MCF 10A (cell line): ENCODE measurements at places on chromosomes 5 and 9. TPM values are rescaled to one million over a fixed set of nuclear protein-coding genes. Genes with fewer than 3 reads are reported as not detected.
A peak's percentile ranks its signal among the peaks of the same experiment; 100 is the strongest.

DNA sequence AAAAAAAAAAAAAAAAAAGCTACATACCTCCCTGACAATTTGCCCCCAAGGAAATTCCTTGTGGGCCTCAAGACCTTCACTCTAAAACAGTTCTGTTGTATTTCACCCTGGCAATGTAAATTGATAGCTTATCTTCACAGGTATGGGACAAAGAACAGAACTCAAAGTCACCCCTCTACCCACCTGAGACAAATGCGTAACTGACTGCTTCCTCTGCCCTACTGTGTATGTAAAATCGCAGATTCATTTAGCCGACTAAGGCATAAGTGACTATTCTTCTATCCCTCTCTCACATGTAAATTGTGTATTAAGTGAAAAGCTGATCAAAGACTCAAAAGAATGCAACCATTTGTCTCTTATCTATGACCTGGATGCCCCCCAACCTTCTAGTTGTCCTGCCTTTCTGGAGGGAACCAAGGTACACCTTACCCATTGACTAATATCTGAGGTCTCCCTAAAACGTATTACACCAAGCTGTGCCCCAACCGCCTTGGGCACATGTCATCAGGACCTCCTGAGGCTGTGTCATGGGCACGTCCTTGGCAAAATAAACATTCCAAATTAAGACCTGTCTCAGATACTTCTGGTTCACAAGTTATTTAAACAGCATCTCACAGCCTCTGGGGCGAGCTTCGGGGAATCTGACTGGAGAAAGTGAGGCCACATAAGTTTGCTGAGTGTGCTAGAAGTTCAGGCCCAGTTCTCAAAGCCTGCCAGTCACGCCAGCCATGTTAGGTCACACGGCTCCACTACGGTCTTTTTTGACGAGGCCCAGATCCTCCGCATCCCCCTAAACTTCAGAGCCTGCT, 954 bp downstream of the TBCA start:
- H3K36me3 ChIP-seq: peaks cover 44% of the 10 kb centered on the region
- peaks cover 40% of the 10 kb centered on the region for H3K4me1 ChIP-seq
- H3K27me3 ChIP-seq: no peaks in the 10 kb centered on the region
- H3K27ac ChIP-seq: peak overlapping the region; percentile 98

- no peaks in the 10 kb centered on the region for H3K4me1 ChIP-seq
- H3K27ac ChIP-seq: no peak overlapping the region
- no peaks in the 10 kb centered on the region for H3K36me3 ChIP-seq
- DNase-seq: no peak
Measured at GRCh38 chr9:138052635-138053320, 175.2 kb downstream of the CACNA1B start.

DNA sequence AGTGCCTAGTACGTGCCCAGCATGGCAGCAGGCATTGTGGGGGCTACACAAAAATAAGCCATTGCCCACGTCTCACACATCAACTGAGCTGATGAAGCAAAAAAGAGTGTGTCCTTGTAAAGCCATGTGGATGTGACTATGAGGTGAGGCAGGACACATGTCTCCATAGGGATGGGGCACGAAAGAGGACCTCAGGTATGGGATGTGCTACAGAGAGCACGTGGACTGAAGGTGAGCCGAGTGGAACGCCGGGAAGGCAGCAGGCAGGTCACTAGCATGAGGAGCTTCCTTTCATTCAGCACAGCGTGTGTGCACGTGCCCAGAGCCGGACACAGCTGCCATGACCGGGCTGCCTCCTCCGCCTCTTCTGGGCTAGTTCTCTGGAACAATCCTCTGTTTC, 429.8 kb downstream of the SPOCK1 start:
- H3K36me3 ChIP-seq: no peaks in the 10 kb centered on the region
- no peak overlapping the region for H3K27ac ChIP-seq
- DNase-seq: no peak
- H3K4me1 ChIP-seq: peaks cover 19% of the 10 kb centered on the region
- no peaks in the 10 kb centered on the region for H3K27me3 ChIP-seq
- no peak overlapping the region for H3K4me3 ChIP-seq

- peaks cover 71% of the 10 kb centered on the region for H3K36me3 ChIP-seq
- DNase-seq: peak; percentile 73
- H3K27me3 ChIP-seq: no peaks in the 10 kb centered on the region
Measured at GRCh38 chr5:16456103-16456832, 9.3 kb downstream of the ZNF622 start.

- no peak overlapping the region for H3K27ac ChIP-seq
- H3K27me3 ChIP-seq: no peaks in the 10 kb centered on the region
- no peaks in the 10 kb centered on the region for H3K36me3 ChIP-seq
- H3K4me3 ChIP-seq: no peak overlapping the region
- peak; percentile 58 for DNase-seq
Measured at GRCh38 chr5:68134033-68134668, 81.4 kb upstream of the PIK3R1 start.

DNA sequence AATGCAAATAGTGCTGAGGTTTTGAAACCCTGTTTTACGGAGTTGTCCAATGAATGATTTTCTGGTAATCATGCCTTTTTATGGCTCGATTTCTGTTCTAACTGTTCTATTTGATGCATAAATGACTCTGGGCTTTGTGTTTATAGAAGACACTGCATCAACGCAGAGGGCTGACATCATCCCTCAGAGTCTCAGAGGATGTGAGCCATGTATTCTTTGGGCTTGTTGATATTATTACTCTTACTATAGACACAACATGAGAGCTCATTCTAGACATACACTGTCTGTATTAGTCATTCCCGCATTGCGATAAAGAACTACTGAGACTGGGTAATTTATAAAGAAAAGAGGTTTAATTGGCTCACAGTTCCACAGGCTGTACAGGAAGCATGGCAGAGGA, 31.6 kb downstream of the CDH6 start:
- no peaks in the 10 kb centered on the region for H3K4me1 ChIP-seq
- no peaks in the 10 kb centered on the region for H3K27me3 ChIP-seq
- DNase-seq: no peak
- H3K4me3 ChIP-seq: no peak overlapping the region
- H3K36me3 ChIP-seq: no peaks in the 10 kb centered on the region

DNA sequence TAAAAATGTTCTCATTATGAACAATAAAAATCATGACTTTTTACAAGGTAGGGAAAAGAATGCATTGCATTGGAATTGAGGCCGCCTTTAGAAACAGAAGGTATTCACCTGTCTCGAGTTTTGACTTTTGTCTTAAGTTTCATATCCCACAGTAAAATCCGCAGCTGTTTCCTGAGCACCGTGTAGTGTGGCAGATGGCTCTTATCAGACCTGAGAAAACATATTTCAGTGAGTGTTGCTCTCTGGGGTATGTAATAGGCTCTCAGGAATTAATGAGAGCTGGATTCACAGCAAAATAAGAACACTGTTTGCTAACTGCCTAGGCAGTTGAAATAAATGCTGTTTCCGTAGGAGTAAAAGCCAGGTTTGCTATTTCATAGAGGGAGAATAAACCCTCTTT, 221.4 kb downstream of the CFAP90 start:
- no peak overlapping the region for H3K27ac ChIP-seq
- H3K4me1 ChIP-seq: no peaks in the 10 kb centered on the region
- no peak for DNase-seq
- no peak overlapping the region for H3K4me3 ChIP-seq

DNA sequence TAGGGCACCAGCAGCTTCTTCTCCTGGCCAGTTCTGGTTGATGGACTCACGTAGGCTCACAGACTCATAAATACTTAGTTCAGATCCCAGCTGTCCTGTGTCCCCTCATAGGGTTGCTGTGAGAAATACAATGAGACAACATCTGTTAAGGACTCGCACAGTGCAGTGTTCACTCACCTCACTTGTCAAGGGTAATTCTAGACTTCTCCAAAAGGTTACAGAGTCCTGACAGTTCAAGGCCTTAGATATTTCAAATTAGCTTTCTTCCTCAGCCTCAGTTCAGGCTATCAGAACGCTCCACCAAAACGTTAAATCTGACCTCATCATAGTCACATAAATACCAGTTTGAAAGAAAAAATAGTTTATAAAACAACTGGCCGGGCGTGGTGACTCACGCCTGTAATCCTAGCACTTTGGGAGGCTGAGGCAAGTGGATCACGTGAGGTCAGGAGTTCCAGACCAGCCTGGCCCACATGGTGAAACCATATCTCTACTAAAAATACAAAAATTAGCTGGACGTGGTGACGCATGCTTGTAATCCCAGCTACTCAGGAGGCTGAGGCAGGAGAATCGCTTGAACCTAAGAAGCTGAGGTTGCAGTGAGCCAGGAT, 106.3 kb downstream of the UGCG start:
- H3K27ac ChIP-seq: no peak overlapping the region
- no peak overlapping the region for H3K4me3 ChIP-seq
- DNase-seq: no peak
- no peaks in the 10 kb centered on the region for H3K27me3 ChIP-seq
- no peaks in the 10 kb centered on the region for H3K36me3 ChIP-seq

DNA sequence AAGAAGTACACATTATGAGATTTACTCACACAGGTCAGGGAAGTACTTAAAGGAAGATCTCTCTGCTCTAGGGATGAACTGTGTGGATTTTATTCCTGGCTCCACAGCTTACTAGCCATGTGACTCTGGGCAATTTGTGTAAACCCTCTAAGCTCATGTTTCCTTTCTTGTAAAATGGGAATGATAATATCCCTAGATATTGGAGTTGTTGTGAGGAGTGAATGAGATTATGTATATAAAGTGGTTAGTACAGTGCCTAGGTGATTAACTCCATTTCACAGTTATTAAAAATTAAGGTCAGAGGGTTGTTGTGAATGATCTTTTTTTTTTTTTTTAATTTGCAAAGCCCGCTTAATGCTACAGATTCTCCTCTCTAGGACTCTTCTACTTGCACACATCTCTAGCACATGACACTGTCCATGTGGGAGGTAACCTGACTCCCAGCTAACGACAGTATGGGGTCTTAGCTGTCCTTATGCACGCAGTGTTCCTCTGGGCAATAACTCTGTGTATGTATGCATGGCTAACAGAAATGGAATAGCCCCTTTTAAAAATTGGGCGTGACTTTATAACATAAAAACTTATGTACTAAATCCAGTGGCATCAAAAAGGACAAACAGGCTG, 23.9 kb upstream of the MYOT start:
- H3K4me3 ChIP-seq: no peak overlapping the region
- H3K36me3 ChIP-seq: no peaks in the 10 kb centered on the region
- H3K27me3 ChIP-seq: peaks cover 30% of the 10 kb centered on the region
- no peak for DNase-seq
- H3K27ac ChIP-seq: no peak overlapping the region

DNA sequence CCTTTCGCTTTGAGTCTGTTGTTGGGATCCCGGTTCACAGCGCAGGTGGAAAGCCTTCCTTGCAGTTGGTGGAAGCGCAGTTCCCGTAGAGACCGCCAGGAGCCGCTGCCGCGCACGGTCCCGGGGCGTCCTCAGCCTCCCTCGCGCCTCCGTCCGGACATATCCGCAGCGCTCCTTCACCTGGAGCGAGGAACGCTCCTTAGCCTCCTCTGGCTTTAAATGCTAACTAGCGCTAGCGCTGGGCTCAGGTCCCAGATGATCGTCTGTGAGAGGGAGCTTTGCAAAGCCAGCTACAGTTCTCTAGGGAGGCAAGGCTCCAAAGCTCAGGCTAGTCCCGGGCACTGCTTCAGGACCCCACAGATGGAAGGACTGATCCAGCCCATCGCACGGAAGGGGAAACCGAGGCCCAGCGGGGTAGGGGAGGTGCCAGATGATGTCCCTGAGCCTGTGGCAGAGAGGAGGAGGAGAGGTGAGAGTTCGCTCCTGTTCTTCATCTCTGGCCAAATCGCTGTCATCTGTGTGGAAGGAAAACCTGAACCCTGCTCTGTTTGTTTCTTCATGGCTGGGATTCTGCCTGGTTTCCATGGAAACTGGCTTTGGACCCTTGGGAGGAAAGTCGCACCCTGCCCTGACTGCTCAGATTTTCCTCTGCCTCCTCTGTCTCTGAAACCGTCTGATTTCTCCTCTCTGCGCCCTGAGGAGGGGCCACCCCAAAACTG, 31.4 kb downstream of the COL15A1 start:
- H3K36me3 ChIP-seq: no peaks in the 10 kb centered on the region
- peak; percentile 70 for DNase-seq
- H3K4me1 ChIP-seq: no peaks in the 10 kb centered on the region
- H3K4me3 ChIP-seq: no peak overlapping the region
- peaks cover 29% of the 10 kb centered on the region for H3K27me3 ChIP-seq

GRCh38 chr9:69655065-69655464, 17.1 kb downstream of the APBA1 start:
- H3K27me3 ChIP-seq: peaks cover 23% of the 10 kb centered on the region
- H3K36me3 ChIP-seq: no peaks in the 10 kb centered on the region
- H3K4me3 ChIP-seq: no peak overlapping the region
- H3K27ac ChIP-seq: no peak overlapping the region
- H3K4me1 ChIP-seq: no peaks in the 10 kb centered on the region

- H3K27me3 ChIP-seq: no peaks in the 10 kb centered on the region
- H3K4me1 ChIP-seq: peaks cover 27% of the 10 kb centered on the region
- no peaks in the 10 kb centered on the region for H3K36me3 ChIP-seq
- H3K4me3 ChIP-seq: no peak overlapping the region
- H3K27ac ChIP-seq: no peak overlapping the region
Measured at GRCh38 chr5:157519579-157520253, 55.9 kb downstream of the ADAM19 start.

- H3K27me3 ChIP-seq: no peaks in the 10 kb centered on the region
- H3K27ac ChIP-seq: no peak overlapping the region
- no peak overlapping the region for H3K4me3 ChIP-seq
- DNase-seq: no peak
- H3K36me3 ChIP-seq: peaks cover 22% of the 10 kb centered on the region
Measured at GRCh38 chr9:98778711-98779530, 17.4 kb downstream of the ANKS6 start.

DNA sequence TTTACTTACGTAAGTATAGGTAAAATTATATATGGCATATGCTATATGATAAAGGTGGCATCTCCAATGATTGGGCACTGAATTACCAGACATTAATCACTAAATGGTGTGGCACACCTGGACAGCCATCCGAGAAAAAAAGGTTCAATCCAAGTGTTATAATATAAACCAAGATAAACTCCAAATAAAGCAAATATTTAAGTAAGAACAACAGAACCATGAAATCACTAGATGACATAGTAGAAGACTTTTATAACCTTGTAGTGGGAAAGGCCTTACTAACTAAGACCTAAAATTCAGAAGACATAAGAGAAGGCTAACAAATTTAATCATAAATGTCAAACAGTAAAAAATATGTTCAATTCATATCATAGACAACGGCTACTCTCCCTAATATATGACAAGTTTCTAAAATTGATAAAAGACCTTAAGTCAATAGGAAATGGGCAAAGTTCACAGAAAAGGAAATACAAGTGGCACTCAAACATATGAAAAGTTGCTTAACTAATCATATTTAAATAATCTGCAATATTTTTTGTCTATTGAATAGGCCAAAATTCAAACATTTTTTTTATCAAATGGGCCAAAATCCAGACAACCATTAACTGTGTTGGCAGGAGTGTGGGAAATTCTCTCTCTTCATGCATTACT, 55.1 kb downstream of the ELOVL7 start:
- no peak overlapping the region for H3K4me3 ChIP-seq
- no peaks in the 10 kb centered on the region for H3K36me3 ChIP-seq
- no peaks in the 10 kb centered on the region for H3K27me3 ChIP-seq
- H3K4me1 ChIP-seq: no peaks in the 10 kb centered on the region
- no peak for DNase-seq
- H3K27ac ChIP-seq: no peak overlapping the region

GRCh38 chr9:129724456-129725190, 28.2 kb downstream of the PTGES start:
- H3K36me3 ChIP-seq: no peaks in the 10 kb centered on the region
- no peak for DNase-seq
- no peaks in the 10 kb centered on the region for H3K4me1 ChIP-seq
- H3K4me3 ChIP-seq: no peak overlapping the region

Gene CCL21
- total RNA-seq: not detected in 2 replicates

Gene DND1
- total RNA-seq: 4.3 and 5.1 TPM in 2 replicates

Gene SEC61B
- 238 and 324 TPM in 2 replicates for total RNA-seq

Gene CAVIN4
- 0.49 and 0.56 TPM in 2 replicates for total RNA-seq

Gene GLRA1
- not detected in 2 replicates for total RNA-seq

Gene PCDHGC4
- 0.40 and 1.7 TPM in 2 replicates for total RNA-seq

Gene INSL4
- not detected in 2 replicates for total RNA-seq
